Endothelial cell of coronary artery (primary cell): ENCODE measurements at places on chromosomes 16 and 17. TPM values are rescaled to one million over a fixed set of nuclear protein-coding genes. Genes with fewer than 3 reads are reported as not detected.

The TP53TG3 gene
- not detected in 2 replicates for total RNA-seq

The HOXB7 gene
- 0.90 and 2.2 TPM in 2 replicates for total RNA-seq

The PARN gene
- 16.6 and 16.8 TPM in 2 replicates for total RNA-seq

The ATP2A3 gene
- 0.54 and 0.85 TPM in 2 replicates for total RNA-seq

The SLC38A7 gene
- total RNA-seq, result 25.6 and 29.7 TPM in 2 replicates

The DHRS7C gene
- not detected in 2 replicates for total RNA-seq

The SMIM22 gene
- not detected in 2 replicates for total RNA-seq

The ABCA6 gene
- total RNA-seq, result 11.1 and 33.5 TPM in 2 replicates

The TGFB1I1 gene
- total RNA-seq, result 23.8 and 41.5 TPM in 2 replicates
